ENCODE measurements at places on chromosomes 3 and 15.

DNA sequence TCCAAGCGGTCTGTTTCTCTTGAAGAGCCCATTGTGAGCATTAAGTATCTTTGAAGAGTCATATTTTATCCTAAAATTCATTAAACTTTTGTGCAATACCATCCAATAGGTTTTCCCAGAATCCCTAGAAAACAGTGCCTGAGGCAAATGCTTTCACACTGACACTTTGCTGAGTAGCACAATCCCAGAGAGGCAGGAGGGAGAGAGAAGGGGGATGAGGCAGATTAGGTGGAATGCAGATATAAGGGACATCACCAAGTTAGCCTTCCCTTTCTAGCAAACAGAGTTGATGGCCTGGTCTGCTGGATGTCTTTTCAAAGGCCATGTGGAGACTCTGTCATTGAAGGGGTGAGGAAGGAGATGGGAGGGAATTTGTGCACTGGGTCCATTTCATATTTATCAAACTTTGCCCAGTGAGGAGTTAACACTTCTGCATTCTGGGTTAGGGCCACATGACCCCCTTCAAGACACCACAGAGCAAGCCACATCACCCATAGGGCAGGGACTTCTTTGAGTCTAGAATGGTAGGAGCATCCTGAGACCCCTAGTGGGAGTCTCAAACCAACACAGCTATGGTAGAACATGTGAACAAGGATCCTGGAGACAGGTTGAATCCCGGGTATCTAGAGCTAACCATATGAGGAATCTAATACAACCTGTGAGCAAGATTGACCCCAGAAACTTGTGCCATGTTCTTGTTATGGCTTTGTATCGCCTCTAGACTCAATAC, 32.0 kb upstream of the SEMA6D start:
- DNase-seq: peak; percentile 37

GRCh38 chr15:100806157-100806556, 73.5 kb upstream of the ALDH1A3 start:
- no peak for DNase-seq

DNA sequence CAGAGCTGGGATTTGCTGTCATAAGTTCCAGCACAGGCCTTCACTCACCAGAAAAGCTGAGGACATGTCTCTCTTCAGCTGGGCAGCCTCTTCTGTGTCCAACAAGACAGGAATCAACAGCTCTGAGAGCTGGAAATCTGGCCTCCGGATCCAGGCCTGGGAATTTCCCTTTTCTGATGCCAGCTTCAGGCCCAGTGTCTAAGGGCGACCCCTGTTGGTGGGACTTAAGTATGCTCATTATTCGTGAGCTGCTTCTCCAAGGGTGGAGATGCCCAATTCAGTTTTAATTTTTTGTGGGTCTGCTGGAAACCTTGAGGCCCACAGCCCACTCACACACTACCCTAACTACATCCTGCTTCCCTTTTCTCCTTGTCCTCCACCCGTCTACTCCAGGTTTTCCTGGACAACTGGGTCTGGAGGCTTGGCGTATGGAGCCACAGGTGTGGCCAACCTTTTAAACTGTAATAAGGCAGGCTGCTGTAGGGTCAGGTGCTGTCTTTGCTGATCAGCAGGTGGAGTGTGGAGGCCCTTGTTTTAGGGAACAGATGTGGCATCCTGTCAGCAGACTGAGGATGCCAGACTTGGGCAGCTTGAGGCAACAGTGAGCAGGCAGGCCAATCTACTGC, 2.6 kb upstream of the CEMIP start:
- peak; percentile 48 for DNase-seq

GRCh38 chr3:161400650-161401049, 29.3 kb upstream of the SPTSSB start:
- DNase-seq: no peak

GRCh38 chr15:81751816-81752545, 293.8 kb downstream of the MEX3B start:
- DNase-seq: no peak

- DNase-seq: no peak
Measured at GRCh38 chr3:66208189-66208588, 12.6 kb upstream of the SLC25A26 start.

GRCh38 chr3:59775761-59776325, 726.0 kb upstream of the CFAP20DC start:
- DNase-seq: no peak

- DNase-seq: peak; percentile 51
Measured at GRCh38 chr3:77039606-77040171, at the start of gene ROBO2. Gene ROBO2 (plus strand): TSS chr3:77040099. CDS start chr3:77040786, 687 bp downstream.

DNA sequence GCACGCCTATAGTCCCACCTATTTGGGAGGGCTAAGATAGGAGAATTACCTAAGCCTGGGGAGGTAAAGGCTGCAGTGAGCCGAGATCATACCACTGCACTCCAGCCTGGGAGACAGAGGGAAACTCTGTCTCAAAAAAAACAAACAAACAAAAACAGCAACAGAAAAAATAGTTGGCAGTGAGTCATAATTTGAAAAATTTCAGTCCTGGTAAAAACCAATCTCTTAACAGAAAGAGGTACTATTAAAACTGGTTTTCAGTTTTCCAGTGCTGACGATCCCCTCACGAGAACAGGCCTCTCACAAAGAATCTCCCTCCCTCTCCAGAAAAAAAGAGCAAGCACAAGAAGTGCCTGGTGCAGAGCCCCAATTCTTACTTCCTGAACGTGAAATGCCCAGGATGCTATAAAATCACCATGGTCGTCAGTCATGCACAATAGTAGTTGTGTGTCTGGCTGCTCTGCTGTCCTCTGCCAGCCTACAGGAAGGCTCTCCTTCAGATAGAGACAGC, 22.8 kb upstream of the MAP4 start:
- no peak for DNase-seq

GRCh38 chr3:51896607-51897305, 6.4 kb downstream of the IQCF1 start:
- DNase-seq: no peak

GRCh38 chr3:76669322-76669721, 370.6 kb upstream of the ROBO2 start:
- no peak for DNase-seq

DNA sequence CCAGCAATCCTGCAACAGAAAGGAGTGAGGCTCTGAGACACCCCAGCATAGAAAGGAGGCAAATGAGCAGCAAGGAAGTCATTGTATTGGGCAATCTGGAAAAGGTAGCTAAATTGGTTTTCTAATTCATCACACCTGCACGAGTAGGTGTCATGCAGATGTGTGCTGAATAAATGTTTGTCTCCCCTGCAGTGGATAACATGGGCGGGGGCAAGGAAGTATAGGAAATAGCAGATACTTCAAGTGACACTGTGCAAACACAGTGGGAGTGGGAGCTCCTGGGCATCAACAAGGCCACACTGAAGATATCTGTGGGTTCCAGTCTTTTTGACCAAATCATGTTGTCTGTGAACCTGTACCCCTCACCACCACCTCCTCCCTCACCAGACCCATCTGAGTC, 14.4 kb upstream of the HTR3E start:
- DNase-seq: no peak

- no peak for DNase-seq
Measured at GRCh38 chr3:159158213-159158612, 356.4 kb downstream of the MFSD1 start.

DNA sequence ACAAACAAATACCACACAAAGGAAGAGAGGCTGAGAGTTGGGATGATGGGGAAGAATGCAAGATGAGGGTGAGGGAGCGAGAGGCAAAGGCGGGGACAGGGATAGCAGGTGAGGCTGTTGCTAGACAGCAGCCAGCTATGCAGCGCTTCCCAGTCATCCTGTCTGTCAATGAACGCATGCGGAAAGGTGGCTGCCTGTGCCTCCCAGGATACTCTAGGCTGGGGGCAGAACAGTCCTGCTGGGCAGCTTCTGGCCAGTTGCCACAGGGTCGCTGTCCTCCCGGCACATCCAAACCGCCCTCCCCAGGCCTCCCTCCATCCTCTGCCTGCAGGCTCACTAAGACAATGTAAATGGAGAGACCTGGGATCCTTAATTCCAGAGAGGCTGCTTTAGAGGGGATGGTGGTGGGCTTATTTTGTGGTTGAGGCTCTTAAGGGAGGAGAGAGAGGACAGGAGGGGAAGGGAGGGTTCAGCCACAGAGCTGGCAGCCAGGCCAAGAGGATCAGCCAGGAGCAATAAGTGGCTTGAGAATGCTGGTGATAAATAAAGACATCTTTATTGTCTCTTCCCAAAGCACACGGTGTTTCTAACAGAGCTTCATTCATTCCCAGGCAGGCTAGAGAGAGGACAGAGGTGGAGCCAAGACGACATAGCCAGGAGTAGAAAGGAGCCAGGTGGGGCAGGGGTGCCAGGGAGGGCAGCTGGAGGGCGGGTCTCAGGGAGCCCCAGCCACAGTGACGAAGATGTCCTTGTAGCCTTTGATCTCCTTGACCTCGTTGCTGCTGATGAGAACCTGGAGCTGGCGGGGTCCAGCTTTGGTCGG, 9.2 kb upstream of the TGM5 start:
- DNase-seq: no peak

DNA sequence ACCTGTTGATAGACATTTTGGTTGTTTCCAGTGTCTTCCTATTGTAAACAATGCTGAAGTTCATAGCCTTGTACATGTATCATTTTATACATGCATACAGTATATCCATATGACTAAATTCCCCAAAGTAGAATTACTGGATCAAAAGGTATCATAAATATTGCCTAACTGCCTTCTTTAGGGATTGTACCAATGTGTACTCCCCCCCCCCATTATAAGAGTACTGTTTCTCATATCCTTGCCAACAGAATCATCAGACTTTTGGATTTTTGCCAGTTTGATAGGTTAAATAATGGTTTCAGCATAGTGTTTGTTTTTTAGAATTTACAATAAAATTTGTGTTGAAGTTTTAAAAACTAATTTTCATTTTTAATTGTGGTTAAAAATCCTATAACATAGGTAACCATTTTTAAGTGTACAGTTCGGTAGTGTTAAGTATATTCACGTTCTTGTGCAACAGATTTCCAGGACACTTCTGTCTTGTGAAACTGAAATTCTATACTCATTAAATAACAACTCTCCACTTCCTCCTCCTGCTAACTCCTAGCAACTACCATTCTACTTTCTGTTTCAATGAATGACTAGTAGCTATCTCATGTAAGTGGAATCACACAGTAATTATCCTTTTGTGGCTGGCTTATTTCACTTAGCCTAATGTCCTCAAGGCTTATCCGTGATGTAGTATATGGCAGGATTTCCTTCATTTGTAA, 30.8 kb upstream of the MAP3K13 start:
- no peak for DNase-seq

Measured in amniotic stem cell (primary cell).